ENCODE measurements at places on chromosomes 5 and 9. TPM values are rescaled to one million over a fixed set of nuclear protein-coding genes. Genes with fewer than 3 reads are reported as not detected.
A peak's percentile ranks its signal among the peaks of the same experiment; 100 is the strongest.

DNA sequence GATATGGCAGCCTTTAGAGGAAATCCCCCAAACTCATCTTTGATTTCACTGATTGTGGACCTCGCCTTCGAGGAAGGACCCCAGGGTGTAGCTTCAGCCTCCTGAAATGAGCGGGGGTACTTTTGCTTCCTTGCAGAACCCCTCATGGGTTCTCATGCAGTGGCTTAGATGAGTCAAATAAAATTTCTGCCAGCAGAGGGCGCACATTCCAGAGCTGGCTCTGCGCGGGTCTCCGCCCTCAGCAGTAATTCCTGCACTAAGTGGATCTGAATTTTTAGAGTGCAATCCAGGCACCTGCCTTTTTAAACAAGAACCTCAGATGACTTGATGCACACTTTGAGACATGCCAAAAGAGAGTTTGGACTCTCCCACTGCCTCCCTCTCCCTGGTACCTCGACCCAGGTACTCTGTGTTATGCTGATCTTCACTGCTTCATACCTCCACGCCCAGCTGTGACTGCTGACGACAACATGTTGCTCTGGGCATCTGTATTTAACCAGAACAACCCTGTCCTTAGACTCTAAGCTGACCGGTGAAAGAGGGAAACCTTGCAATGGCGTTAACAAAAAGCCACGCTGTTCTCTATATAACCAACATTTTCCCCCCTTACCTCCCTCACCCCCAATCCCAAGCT, 7.3 kb downstream of the EGFLAM start:
- peak; percentile 40 for DNase-seq

GRCh38 chr9:129459547-129460322, 161.2 kb downstream of the C9orf50 start:
- no peak for DNase-seq

- DNase-seq: no peak
Measured at GRCh38 chr9:94927762-94928670, 201.5 kb downstream of the AOPEP start.

The PCDHGB3 gene
- total RNA-seq: under 0.01 TPM

The DCTN4 gene
- 23.7 TPM for total RNA-seq

GRCh38 chr9:81414836-81415235, 274.5 kb downstream of the TLE1 start:
- DNase-seq: peak; percentile 62

GRCh38 chr5:42021923-42022322, 96.8 kb downstream of the FBXO4 start:
- no peak for DNase-seq

- no peak for DNase-seq
Measured at GRCh38 chr5:117204404-117204803, 629.8 kb upstream of the SEMA6A start.

The WNK2 gene
- 0.64 TPM for total RNA-seq

The NR2F1 gene
- 1.6 TPM for total RNA-seq

DNA sequence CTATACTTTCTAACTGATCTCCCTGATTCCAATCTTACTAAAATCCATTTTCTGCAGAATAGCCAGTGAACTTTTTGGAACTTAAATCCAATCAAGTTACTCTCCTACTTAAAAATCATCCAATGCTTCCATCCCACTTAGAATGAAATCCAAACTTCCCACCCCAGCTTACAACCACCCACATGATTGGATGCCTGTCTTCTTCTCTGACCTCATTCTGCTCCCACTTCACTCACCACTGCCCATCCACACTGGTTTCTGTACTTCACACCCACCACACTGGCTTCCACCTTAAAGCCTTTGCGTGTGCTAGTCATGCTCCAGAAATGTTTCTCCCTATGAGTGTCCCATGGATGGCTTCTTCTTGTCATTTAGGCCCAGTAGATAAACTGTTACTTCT, 119.7 kb downstream of the PRELID2 start:
- no peak for DNase-seq

DNA sequence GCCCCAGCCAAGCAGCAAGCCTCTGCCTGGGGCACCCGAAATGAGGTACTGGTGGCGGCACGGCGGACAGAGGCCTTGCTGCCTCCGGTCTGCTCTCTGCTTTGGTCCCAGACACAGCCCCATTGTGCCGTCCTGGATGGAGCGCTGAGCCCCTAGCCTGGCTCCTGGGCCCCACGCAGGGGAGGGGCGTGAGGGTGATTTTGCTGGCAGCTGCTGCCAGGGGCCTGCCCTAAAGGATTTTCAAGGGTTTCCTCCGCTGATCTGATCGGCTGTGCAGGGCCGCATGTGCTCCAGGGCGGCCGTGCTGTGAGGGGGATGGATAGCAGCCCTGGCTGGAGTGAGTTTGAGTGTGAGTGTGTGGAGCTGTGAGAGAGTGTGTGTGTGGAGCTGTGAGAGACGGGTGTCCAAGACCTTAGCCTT, 1.3 kb downstream of the GPSM1 start:
- no peak for DNase-seq

GRCh38 chr9:38393128-38393796, 760 bp downstream of the ALDH1B1 start:
- no peak for DNase-seq

DNA sequence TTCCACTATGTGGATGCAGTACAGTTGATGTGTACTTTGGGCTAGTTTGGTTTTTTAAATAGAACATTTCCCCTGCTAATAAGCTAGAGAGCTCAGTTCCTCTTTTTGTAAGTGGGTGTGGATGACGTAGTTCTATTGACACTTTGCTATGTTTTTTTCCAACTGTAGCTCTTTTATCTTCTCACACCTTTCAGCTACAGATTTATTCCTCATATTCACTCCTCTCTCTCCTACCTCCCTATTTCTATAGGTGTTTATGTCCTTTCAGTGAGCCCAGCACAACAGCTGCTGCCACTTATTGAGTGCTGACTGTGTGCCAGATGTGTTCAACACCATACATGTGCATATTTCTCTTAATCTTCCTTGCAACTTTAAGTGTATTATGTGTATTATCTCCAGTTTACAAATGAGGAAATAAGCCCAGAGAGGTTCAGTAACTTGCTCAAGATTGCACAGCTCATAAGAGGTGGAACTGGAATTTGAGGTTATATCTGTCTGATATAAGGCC, 215.7 kb downstream of the SEMA6A start:
- DNase-seq: no peak

The LRRC19 gene
- not detected for total RNA-seq

The NR5A1 gene
- not detected for total RNA-seq

DNA sequence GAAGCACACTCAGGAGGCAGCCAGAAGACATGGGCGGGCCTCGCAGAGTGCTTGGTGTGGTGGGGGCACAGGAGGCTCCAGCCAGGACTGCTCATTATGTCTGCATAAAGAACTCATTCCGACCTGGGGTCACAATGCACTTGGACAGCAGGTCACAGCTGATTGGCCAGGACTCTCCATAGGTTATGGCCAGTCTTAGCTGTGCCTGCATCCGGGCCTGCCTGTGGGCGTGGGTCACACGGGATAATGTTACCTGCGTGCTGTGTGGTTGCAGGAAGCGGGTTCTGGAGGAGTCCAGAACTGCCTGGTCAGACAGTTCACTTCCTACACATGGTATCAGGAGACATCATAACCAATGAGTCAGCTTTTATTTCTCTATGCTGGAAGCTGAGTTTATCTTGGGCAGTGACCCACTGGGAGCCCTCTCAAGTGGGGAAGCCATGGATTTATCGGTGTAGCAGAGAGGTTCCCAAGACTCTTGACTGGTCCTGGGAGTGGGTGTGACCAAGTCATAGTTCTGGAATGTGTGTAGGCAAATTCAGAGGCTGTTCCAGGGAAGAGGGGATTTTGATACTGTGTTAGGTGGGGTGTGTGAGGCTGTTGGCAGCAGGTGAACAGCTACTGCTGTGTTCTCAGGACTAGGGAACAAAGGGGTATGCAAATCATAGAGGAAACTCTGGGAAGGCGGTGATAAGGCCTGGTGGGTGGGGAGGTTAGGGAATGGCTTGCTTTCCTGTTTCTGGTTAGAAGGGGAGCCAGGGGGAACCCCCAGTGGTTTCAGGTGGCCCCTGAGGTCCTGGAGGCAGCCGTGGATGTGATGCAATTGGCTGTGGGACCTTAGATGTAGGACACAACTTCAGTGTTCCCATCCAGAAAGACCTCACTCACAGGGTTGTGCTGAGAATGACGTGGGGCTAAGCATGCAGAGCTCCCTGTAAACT, 51.3 kb downstream of the ARHGEF37 start:
- DNase-seq: peak; percentile 98

DNA sequence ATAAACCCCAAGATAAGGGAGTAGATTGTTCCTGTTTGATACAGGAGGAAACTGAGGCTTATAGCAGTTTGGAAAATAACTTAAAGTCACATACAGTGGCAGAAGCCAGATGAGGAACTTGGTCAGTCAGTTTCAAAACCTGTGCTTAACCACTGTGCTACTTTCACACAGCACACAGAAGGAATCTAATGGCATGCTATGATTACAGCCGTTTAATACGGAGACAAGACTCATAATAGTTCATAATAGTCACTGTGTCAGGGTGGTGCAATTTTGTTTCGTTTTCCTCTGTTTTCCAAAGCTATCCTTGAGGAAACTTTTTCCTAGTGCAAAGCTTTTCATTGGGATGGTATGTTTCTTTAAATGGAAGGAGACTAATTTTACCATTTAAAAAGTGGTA, 112.3 kb downstream of the GCNT1 start:
- peak; percentile 22 for DNase-seq

- DNase-seq: peak; percentile 40
Measured at GRCh38 chr5:180596115-180596667, 4.9 kb upstream of the SCGB3A1 start.

The SYK gene
- total RNA-seq: 29.7 TPM

- no peak for DNase-seq
Measured at GRCh38 chr5:56047448-56047847, 52.7 kb upstream of the IL6ST start.

The SLC25A51 gene
- 99.2 TPM for total RNA-seq

- DNase-seq: no peak
Measured at GRCh38 chr5:96758621-96759020, 49.1 kb downstream of the ERAP1 start.

DNA sequence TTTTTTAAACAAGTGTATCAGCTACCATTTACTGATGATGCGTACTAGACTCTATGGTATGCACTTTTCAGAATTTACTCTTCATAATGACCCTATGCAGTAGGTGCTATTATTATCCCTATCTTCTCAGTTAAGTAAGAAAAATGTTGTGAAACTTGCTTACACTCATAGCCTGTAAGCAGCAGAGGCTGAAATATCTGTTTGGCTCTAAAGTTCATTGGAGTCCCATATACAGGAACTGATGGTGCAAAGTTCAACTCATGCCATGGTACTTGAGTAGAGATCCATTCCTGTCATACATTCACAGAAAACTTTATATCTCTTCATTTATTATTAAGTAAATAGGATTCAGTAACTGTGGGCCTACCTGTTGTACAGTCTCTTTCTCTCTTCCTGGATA, 41.4 kb upstream of the CCDC112 start:
- DNase-seq: no peak

GRCh38 chr5:54743997-54744788, 226.6 kb downstream of the SNX18 start:
- DNase-seq: peak; percentile 93

DNA sequence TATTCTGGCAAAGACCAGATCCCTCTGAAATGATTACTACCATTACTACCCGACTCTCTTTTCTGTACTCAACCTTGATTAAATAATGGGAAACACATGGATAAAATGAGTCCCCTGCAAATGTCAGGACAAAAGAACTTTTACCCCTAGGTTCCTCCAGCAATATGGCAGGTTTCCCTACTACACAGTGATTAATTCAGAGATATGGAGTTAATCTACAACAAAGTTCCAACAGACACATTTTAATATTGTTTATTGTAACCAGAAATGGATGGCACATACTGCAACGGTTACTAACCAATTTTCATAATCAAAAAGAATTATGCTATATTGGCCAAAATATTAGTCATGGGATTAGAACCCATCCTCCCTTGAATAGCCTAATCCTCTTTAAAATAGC, 294.8 kb downstream of the ATPSCKMT start:
- no peak for DNase-seq

The HAVCR1 gene
- not detected for total RNA-seq

DNA sequence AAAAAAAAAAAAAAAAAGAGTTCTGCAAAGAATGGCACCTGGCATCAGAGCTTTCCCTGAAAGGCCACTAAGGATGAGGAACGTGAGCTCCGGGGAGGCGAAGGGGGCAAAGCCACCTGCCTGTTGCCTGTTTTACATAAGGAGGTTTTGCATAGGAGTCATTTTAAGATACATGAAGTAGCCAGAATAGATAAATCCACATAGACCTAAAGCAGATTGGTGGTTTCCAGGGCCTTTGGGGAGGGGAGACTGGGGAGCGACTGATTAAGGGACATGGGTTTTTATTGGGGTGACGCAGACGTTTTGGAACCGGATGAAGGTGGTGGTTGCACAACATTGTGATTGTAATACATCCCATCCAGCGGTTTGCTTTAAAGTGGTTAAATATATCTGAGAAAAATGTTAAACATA, 7.1 kb downstream of the NEK6 start:
- DNase-seq: no peak

GRCh38 chr9:12699529-12699928, 6.3 kb downstream of the TYRP1 start:
- no peak for DNase-seq

The SCGB3A2 gene
- not detected for total RNA-seq

The CATSPER3 gene
- under 0.01 TPM for total RNA-seq

GRCh38 chr5:100643473-100643872, 108.3 kb downstream of the FAM174A start:
- peak; percentile 75 for DNase-seq

- DNase-seq: no peak
Measured at GRCh38 chr5:35067985-35068384, 20.2 kb upstream of the AGXT2 start.

DNA sequence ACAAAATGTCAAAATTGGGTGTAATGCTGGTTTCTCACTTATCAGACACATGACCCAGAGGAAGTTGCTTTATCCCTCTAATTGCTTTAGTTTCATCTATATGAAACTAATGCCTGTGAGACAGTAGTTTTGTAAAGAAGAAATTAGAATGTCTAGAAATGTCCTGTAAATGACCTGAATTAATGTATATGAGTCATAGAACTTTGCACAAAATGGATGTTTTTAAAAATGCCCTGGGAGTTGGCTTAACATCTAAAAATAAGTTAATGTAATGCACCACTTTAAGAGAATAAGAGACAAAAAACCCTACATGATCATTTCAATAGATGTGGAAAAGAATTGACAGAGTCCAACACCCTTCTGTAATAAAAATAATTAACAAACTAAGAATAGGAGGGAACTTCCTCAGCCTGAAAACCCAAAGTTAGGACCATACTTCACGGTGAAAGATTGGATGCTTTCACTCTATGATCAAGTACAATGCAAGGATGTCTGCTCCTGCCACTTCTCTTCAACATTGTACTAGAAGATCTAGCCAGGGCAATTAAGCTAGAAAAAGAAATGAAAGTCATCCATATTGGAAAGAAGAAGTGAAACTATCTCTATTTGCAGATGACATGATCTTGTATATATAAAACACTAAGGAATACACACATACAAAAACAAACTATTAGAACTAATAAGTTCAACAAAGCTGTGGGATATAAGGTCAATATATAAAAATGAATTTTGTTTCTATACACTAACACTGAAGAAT, 117.9 kb downstream of the MELK start:
- DNase-seq: no peak
